ENCODE measurements at places on chromosomes 5 and 9.

DNA sequence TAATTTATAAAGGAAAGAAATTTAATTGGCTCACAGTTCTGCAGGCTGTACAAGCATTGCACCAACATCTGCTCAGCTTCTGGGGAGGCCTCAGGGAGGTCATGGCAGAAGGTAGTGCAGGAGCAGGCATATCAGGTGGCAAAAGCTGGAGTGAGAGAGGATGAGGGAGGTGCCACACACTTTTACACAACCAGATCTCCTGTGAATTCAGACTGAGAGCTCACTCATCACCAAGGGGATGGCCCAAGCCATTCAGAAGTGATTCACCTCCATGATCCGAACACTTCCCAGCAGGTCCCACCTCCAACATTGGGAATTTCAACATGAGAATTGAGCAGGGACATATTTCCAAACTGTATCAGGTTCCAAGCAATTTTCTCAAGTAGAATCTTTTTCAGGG lies 84.7 kb upstream of the BRINP1 start:
- no peak for DNase-seq

DNA sequence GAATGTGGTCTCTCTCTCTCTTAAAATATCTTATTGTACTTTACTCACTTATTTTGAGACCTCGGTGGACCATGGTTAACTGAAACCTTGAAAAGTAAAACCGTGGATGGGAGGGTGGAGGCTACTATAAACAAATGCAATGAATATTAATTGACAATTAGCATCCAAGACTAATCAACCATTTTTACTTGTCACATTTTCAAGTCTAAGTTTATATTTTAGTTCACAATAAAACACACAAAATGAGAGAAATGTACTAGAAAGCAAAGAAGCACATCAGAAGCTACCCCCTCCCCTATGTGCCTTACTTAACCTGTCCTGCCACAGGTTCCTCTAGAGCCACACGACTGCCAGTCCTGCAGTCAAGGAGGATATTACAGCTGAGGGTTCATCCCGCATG lies 4.6 kb downstream of the ARL15 start:
- no peak for DNase-seq

GRCh38 chr5:1497795-1498622 lies 25.8 kb downstream of the LPCAT1 start:
- no peak for DNase-seq

DNA sequence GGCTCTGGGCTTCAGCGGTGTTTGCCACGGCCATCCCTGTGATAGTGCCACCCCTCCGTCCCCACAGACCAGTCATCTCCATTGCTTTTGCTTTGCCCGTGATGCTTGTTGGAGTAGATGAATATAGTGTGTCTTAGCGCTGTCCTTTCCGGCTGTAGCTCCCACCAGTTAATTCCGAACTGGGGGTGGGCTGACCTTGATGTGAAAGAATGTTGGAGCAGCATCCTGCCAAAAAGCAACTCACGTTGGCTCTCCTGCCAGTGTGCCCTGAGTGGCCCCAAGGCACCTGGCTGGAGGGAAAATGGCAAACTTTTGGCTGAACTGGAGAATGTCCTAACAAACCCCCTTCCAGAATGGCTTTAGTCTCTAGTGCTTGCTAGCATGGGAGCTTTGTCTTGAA lies 20.0 kb downstream of the CLTA start:
- no peak for DNase-seq

DNA sequence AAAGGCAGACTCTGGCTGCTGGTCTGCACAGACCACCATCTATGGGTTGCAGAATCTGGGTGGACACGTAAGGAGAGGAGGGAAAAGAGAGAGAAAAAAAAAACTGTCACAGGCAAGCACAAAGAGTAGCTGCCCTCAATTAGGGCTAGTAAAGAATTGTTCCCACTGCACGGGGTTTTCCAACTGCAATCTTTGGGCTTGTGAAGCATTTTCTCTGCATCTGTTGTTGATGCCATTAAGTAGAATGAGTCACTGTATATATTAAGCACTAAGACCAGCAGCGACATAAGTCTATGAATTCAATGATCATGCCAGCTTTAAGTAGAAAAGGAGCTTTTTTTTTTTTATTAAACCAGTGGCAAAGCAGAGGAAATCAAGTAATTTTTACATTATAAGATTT lies 40.2 kb downstream of the MED10 start:
- DNase-seq, result no peak

GRCh38 chr5:98128271-98128670 lies 645.2 kb upstream of the RGMB start:
- DNase-seq, result no peak

DNA sequence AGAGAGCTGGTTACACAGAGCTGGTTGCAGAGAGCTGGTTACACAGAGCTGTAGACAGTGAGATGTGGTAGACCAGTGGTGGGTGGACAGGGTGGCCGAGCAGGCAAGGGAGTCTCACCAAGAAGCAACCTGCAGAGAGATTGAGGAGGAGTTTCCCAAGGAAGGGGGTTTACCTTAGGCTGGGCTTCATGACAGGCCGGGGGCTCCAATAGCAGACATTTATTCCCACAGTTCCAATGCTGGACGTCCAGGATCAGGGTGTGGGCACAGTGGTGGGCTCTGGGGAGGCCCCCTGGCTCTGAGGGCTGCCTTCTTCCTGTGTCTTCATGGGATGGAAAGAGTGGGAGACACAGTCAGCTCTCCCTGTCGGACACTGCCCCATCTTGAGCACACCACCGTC lies 386.9 kb upstream of the IRX4 start:
- DNase-seq, result no peak

DNA sequence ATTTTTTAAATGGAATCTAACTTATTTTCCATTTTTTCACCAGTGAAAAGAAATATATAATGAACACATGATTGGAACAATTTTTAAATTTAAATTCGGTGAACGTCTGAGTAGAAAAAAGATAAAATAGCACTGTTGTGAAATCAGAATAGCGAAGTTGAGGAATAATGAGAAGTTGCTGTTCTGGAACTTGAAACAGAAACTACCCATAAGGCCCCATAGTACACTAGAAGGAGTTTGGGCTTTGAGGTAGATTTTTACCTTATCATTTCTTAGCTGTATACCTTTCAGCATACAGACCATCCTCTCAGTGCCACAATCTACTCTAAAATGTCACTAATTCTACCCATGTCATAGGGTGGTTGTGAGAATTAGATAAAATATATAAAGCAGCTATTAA lies 35.1 kb downstream of the TDRD7 start:
- DNase-seq, result no peak

Data from SK-N-DZ (cell line).